ENCODE measurements at places on chromosomes 2 and 18.

DNA sequence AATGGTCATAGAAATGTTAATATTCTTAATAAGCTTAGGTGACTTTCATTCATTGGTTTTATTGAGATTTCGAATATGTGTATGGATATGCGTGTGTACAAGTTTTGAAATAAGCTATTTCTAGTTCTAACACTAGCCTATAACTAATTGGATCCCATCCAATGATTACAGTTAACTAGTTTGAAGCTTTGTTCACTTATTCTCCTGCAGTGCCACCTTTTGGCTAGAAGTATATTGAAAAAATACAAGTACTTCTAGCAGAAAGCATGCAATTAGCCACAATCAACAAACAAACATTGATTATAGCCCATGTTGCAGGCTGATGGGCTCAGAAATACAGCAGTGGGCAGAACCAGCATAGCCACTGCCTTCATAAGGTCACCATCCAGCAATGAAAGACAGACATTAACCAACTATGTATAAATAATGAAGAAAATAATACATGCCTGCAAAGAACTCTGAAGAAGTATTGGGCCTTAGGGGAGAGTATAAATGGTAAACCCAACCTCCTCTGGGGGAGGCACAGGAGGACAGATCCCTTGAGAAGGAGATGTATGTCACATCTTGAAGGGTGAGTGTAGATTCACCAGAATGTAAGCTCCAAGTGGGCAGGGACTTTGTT, 5.1 kb upstream of the PIEZO2 start:
- peak; percentile 81 for DNase-seq

DNA sequence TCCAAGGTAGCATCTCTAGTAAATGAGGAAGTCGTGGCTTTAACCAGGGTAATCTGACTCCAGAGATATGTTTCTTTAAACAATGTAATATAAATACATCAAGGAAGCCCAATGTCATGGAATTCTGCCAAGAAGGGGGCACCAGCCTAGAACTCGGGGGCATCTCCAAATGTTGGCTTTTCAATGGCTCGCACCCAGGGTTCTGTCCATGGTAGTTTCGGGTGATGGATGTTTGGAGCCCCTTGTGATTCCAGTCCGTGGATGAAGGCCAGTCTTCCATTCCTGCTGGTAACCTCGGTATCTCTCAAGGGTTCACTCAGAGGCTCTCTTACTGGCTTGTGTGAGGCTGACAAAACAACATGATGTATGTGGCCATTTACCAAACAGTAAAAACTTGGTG, 91.7 kb upstream of the SPHKAP start:
- DNase-seq, result no peak

DNA sequence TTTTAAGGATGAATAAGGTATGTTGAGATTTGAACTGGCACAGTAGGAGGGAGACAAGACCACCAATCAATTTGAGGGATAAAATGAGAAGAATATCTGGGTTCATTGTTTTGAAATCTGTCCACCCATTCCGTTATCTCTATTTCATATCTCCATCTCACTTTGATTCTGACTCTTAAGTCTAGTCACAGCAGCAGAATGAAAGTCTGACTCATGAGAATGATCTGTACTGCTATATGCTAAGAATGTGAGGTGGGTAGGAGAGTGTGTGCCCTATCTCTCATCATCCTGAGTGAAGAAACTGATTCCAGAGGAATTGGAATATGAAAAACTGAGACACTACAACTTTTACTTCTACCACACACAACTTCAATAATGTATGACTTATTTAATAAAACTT, 1994.5 kb upstream of the PIK3C3 start:
- no peak for DNase-seq

DNA sequence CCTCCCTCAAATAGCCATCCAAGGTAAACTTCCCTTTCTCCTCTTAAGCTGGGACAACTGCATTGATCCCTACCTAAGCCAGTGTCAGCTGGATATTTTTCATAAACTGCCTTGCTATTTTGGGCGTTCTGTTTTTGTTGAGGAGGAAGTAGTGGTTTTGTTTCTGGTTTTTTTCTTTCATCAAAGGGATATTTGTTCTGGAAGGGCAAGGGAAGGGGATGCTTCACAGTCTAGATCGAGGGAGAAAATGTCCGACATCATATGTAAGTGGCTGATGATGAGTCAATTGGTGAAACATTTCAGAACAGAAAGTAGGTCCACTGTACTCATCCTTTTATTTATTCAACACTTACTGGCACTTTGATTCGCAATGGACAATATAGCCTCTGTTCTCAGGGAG, 31.0 kb downstream of the TANC1 start:
- no peak for DNase-seq

DNA sequence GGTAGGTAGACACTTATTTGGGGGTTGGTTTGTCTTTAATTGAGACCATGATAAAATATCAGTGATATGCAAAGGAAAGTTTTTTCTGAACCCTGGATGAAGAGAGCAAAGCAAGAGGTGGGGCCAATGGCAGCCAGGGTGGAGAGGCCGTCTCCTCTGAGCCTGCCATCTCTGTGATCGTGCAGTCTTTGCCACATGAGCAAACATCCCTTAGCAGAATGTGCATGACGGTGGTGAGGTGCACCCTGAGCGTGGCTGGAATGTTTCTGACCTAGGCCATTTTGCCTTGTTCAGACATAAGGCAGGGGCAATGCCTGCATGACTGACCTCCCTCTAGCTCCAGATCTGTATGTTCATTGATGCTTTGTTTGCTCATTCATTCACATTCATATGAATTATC, 6.0 kb downstream of the NCK2 start:
- no peak for DNase-seq

DNA sequence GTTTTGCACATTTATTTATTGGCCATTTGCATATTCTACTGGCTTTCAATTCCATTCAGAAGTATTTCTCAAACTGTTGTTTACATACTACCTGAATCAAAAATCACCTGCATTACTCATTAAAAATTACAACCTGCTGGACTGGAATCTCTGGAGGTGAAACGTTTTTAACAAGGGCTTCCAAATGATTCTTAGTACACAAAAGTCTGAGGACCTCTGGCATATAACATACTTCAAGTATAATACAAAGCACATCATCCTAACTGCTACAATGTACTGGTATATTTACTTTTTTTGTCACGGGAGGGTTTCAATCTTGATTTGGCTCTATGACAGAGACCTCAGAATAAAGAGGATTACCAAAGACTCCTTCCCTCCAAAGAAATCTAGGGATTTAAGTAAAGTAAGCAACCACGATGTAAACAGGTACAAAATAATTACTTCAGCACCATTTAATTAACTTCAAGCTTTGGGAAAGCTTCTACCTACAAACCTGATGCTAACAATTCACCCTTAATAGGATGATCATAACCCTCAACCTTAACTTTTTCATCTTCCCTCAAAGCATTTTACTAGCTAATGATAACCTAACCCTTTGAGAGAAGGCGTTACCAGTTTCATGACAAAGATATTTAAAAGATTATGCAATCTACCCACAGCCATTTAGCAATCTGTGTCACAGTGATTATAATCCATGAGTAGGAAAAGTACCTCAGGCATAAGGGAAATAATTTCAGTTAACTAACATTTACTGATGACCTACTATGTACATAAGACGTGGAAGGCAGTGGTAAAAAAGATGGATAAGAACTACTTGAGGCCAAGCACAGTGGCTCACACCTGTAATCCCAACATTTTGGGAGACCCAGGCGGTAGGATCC, 24.7 kb downstream of the ATAD2B start:
- DNase-seq, result no peak

DNA sequence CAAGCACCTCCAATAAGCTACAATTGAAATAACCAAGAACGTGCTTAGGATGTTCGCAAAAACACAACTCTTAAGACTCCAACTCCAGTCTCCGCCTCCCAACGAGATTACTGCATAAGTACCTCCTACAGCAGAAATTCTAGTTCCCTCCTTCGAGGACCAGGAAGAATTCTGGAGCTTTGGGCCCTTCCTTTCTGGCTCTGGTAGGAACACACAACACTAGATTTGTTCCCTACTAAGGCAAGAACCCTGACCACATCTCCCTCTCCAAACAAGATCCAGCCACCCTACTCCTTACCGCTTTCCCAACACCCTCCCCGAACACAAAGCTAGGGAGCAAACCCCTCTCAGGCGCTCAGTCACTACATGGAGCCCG, 721 bp downstream of the ADAM17 start:
- DNase-seq, result no peak

DNA sequence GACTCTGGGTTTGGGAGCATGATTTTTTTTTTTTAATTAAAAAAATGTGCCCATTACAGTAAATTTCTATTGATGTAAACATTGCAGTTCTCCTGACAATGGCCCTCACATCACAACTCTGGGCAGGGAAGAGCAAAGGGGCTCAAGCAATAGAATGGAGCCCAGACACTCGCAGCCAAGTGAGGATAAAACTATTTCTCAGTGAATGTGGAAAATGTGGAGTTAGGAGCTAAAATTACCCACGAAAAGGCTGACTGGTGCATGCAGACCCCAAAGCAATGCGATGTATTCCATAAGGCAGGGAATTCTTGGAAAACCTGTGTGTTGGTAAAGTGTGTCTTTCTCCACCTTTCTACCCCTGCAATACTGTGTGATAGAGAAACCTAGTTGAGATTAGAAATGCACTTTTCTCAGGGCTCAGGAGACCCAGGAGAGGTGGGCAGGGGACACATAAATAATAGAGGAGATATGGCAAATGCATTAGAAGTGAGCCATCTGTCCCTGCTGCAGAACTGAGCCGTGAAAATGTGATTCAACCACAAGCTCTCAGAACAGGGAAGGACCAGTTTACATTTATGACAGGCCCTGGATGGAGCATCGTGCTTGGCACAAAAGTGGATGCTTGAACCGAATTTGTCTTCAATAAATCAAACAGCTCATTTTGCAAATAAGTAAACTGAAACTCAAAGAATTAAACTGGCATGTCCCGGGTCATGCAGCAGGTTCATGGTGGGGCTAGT, 100.1 kb downstream of the MYCN start:
- no peak for DNase-seq
